ENCODE measurements at places on chromosomes 6 and 20.
A peak's percentile ranks its signal among the peaks of the same experiment; 100 is the strongest.

DNA sequence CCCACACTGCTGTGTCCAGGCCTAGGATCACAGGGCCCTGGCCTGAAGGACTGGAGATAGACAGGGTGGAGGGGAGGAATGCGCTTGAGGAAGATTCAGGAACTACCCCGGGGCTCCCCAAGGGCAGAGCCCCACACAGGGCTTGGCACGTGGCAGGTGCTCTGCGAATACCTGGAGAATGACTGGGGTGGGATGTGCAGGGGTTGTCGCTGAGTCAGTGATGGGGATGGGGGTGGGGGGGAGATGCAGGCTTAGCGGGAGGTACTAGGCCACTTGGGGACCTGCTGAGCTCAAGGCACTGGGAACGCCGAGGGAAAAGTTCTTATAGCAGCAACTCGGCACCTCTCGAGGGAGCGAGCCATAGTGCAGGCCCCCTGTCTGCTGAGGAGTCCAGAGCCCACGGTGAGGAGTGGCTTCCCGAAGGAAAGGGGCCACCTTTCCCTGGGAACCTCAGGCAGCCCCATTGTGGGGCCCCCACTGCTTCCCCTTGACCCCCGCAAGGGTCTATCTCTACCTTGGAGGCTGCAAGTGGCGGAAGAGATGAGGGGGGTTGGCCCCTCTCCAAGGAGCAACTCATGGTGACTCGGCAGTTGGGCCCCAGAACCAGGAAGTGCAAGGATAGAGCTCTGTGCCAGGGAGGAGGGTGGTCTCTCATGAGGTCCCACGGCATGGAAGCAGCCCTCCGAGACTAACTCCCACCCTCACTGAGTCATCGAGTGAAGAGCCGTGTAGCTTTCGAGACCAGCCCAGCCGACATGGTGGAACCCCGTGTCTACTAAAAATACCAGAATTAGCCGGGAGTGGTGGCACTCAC is 33.1 kb downstream of the SRC start:
- DNase-seq = no peak

GRCh38 chr20:21520702-21521595 is 7.1 kb upstream of the NKX2-2 start:
- no peak for DNase-seq

- DNase-seq = no peak
These were observed 3.7 kb upstream of the MLIP start for GRCh38 chr6:54107470-54108090.

- DNase-seq = no peak
These were observed 90.5 kb upstream of the SNX9 start for GRCh38 chr6:157732416-157733161.

DNA sequence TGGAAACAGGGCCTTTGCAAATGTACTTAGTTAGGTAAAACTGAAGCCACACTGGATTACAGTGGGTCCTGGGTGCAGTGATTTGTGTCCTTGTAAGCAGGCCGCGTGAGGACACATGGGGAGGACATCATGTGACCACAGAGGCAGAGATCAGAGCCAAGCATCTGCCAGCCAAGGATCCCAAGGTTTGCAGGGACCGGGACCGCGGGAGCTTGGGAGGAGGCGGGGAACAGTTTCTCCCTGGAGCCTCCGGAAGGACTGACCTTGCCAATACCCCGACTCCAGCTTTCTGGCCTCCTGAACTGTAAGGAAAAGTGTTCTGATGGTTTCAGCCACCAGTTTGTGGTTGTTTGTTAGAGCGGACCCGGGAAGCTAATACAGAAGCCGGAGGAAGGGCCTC is 500.9 kb downstream of the PREX1 start:
- DNase-seq = no peak

DNA sequence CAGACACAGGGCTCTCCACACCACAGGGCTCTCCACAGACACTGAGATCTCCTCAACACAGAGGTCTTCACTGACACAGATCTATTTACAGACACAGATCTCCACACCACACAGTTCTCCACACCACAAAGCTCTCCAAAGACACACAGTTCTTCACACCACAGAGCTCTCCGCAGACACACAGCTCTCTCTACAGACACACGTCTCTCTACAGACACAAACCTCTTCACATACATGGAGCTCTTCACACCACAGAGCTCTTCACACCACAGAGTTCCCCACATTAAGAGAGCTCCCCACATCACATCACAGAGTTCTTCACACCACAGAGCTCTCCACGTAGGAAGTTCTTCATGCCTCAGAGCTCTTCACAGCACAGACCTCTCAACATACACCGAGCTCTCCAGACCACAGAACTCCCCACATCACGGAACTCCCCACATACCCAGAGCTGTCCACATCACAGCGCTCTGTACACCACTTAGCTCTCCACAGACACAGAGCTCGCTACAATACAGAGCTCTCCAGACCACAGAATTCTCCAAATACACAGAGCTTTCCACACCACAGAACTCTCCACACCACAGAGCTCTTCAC is 53.9 kb downstream of the ERMARD start:
- DNase-seq = no peak

DNA sequence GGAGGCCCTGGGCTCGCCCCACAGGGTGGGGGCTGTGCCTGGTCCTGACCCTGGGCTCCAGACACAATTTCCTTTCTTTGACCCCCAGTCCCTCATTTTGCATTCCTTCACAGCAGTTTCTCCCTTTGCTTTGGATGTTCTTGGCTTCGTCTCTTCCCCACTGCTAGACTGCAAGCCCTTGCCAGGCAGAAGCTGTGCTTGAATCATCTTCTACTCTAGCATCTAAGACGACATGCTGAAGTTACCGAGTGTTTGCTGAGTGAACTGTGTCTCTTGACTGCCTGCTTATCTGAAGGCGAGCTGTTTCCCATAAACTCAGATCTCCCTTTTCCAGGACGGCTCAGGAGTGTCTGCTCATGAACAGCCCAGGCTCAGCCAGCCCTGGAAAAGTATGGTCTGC is 14.3 kb upstream of the SYNDIG1 start:
- DNase-seq = no peak

GRCh38 chr6:53752440-53752839 is 42.4 kb upstream of the LRRC1 start:
- no peak for DNase-seq

- DNase-seq = no peak
These were observed 808 bp downstream of the SDC4 start for GRCh38 chr20:45347297-45347935.

DNA sequence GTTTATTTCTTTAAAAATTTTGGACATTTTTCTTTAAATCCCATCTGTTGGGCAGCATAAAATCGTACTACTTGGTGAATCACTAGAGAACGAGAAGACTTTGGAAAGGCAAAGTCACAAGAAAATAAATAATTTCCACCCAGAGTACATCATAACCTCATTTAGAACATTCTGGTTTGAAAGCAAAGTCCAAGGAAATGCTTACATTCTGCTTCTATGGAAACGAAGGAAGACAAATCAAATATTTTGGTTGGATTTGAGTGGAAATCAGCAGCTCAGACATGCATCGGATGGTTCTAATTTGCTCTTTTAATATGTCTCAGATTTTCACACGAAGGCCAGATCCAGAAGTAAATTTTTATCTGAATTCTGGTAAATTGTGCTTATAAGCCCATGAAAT is 60.7 kb upstream of the LTV1 start:
- no peak for DNase-seq

DNA sequence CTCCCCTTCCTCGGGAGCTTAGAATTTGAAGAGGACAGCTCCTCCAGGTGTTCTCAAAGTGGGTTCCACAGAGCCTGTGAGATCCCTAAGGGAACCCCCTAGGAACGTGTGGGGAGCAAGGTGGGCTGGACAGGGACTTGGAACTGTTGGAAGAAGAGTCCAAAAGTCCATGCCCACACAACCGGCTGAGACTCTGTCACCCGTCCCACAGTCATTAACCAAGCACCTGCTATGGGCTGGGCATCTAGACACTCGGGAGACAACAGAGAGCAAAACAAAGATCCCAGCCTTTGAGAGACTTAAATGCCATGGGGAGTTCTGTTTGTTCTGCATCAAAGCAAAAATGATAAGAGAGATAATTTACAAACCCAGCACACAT is 51.9 kb upstream of the SAYSD1 start:
- DNase-seq = no peak

GRCh38 chr6:5783584-5784089 is 223.1 kb downstream of the NRN1 start:
- DNase-seq = no peak

DNA sequence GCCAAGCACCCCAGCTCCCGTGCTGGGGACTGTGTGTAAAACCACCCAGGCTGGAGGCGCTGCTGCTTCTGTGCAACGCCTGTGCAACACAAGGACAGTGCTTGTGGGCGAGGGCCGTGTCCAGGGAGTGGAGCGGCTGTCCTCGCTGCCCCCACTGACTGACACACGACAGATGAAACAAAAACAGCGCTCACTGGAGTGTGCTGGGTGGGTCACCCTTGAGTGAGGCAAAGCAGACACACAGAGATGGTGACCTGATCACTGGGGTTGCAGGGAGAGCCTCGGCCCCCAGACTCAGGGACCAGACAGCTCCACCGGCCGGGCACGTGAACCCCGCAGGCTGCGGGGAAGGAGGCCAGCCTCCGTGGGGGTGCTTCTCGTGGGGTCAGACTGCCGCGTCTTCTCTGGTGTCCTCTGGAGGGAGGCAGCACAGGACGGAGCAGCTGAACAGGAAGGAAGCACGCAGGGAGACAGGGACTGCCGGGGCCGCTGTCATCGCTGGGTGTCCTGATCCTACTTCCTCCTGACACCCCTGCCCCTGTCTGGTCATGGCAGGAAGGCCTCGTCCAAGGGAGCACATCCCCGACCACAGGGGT is 75.9 kb upstream of the CST7 start:
- DNase-seq = no peak

DNA sequence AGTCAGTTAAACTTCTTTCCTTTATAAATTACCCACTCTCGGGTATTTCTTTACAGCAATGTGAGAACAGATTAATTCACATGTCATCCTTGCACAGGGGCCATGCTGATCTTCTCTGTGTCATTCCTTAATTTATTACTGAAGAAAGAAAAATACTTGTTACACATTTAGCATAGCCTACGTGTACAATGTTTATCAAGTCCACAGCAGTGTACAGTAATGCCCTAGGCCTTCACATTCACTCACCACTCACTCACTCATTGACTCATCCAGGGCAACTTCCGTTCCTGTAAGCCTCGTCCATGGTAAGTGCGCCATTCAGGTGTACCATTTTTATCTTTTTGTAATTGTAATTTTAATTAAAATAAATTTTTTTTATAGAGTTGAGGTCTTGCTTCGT is 73.6 kb downstream of the RSPH3 start:
- DNase-seq = no peak

DNA sequence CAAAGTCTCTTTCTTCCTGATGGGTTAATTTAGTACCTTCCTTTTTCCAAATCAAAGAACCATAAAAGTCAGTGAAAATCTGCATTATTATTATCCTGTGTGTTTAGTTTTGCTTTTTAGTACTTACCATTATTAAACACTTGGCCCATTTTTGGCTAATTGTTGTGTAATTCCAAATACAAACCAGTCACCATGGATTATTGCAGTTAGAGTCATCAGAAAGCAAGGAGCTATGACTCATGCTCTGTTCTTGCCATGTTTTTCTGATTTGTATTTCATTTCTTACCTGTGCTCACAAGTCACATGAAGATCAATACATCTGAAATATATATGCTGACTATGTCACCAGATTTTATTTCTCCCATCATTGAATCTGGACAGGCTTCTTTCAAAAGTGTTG is 31.3 kb downstream of the SLC22A3 start:
- no peak for DNase-seq

DNA sequence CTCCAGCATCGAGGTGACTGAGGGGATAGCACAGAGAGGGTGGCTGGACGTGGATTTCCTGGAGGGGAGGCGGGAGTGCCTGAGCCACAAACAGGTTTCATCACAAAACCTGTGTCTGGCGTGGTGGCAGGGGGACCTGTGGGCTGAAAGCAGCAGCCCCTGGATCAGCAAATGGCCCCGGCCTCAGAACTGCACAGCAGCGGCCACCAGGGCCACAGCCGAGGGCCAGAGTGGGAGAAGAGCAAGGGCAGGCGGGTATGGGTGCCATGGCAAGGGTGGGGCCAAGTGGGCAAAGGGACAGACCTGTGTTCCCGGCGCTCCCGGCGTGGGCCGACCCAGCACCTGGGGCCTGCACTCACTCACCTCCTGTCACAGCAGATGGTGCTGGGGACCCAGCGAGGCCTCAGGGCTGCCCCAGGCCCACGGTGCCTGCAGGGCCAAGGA is 19.0 kb downstream of the NTSR1 start:
- no peak for DNase-seq

DNA sequence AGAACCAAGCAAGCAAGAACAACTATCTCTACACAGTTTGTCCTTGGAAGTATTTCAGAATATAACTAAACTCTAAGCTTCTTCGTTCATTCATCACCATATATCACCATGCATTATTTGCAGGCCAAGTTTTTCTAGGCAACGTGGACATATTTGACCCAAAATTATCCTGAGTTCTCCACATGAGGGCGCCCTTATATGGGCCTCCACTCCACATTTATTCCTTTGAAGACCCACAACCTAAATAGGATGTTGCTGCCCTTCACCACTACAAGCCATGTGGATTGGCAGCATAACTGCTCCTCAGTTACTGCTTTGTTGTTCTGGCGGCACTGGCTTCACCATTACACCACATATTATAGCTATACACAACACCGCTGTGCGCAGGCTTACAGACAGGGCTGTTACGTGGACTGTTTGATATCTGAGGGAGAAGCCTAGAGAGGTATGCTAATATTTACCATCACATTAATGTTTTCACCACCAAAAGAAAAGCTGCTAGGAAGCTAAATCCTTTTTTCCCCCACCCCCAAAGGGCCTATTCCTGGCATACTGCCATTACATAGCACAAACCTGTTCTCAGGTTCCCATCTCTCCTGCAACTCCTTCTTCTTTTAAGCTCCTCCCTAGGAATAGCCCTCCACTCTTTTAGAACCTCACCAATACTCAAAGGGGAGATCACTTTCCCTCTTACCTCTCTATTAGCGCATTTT is 411.7 kb downstream of the C6orf118 start:
- no peak for DNase-seq

DNA sequence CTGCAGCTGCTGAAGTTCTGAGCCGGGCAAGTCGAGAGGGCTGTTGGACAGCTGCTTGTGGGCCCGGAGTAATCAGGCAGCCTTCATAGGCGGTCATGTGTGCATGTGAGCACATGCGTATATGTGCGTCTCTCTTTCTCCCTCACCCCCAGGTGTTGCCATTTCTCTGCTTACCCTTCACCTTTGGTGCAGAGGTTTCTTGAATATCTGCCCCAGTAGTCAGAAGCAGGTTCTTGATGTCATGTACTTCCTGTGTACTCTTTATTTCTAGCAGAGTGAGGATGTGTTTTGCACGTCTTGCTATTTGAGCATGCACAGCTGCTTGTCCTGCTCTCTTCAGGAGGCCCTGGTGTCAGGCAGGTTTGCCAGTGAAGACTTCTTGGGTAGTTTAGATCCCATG is 21.2 kb upstream of the MAPK13 start:
- DNase-seq = no peak

DNA sequence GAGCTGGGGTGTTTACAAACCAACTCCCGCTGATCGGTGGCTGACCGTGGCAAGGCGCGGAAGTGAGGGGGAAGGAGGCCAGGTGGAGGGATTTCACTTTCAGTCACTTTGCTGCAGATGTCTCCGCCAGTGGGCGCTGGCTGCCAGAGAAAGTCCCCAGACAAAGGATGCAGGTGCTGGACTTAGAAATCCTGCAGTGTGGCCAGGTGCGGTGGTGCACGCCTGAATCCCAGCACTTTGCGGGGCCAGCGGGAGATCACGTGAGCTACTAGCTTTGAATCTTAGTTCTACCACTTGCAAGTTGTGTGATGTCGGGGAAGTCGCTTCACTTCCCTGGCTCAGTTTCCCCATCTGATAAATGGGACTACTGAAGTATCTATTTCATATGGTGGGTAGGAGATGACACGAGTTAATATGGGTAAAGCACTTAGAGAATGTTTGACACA is 180.4 kb downstream of the ZNF217 start:
- peak; percentile 9 for DNase-seq

Data from activated CD4-positive, CD25-positive, alpha-beta regulatory T cell (primary cell).